ENCODE measurements at places on chromosomes 7 and 10.
A peak's percentile ranks its signal among the peaks of the same experiment; 100 is the strongest.

DNA sequence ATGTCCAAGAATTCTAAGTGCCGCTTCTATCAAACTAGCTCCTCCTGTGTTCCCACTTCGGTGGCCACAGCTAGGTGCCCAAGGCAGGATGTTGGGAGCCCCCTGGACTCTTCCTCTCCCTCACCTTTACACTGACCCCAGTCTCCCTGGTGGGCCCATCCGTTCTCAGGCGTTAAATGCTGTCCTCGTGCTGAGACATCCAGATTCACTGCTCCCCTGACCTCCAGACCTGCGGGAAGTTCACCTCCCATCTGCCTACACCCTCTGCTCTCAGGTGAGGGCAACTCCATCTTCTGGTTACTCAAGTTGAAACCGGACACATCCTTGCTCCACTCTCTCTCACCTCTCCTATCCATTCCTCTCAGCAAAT, 114.3 kb downstream of the ARHGAP22 start:
- no peak for DNase-seq

DNA sequence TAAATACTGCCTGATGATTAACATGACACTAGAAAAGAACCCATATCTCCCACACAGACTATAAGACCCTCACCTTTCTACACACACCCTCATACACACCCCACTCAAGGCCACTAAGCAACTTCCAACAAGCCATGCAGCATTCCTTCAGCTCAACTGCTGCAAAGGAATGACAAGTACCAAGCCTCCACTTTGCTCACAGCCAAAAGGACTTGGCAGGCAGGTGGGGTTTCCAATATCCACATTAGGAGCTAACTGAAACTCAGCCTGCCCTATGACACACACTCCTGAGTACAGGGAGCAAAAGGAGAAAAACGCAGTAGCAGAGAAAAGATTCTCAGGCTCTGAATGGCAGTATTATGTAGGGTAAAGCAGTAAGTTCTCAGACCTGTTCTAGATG, 13.4 kb downstream of the USP54 start:
- DNase-seq: no peak

- no peak for DNase-seq
Observed at GRCh38 chr10:43029043-43029442, 47.8 kb upstream of the RET start.

GRCh38 chr10:35058134-35058533, 32.0 kb downstream of the CUL2 start:
- DNase-seq: no peak

- DNase-seq: no peak
Observed at GRCh38 chr7:93623816-93624215, 49.3 kb upstream of the CALCR start.

GRCh38 chr10:125165584-125166573, 5.5 kb upstream of the CTBP2 start:
- DNase-seq: no peak

- peak; percentile 76 for DNase-seq
Observed at GRCh38 chr7:98400542-98401340, at the start of gene BAIAP2L1. Gene BAIAP2L1 (minus strand): TSS chr7:98401090. CDS start chr7:98400852, 238 bp downstream.
